SK-N-DZ (cell line): ENCODE measurements at places on chromosomes 4 and X.

DNA sequence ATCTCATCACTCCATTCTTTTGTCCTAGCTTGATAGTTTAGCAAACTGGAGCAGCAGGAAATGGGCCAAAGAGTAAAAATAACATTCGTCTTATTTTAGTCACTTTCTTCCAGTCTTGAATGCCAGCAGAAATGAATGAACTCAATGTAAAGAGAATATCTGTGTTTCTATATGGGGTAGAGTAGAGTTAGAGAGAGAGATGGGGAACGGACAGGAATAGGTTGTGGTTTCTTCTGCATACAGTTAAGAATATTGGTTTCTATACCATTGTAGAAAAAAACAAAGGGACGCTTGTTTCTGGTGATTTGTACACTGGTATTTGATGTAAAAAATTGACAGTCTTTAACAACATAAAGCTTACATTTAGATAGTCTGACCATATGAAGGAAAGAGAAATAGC is 8.9 kb downstream of the GPR174 start:
- DNase-seq: no peak

DNA sequence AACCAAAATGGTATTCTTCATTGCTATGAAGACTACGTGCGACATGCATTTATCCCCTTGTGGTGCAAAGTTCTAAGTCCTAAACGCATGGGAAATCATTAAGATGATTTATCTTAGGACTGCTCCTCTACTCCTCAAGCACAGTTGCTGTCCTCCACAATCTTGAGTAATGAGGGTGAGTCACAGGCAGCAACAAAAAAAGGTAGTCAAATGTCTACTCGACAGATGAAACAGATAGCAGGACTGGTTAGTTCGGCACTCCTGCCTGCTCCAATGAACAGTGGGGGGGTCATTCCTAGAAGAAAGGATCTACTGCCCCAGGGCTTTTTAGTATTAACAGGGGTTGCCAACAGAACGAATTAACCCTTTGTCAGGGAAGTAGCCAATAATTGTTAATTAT is 233.7 kb upstream of the FGF13 start:
- DNase-seq: no peak

GRCh38 chr4:3496021-3496420 is 32.9 kb downstream of the DOK7 start:
- no peak for DNase-seq

- no peak for DNase-seq
These were observed 30.7 kb upstream of the FGF13 start for GRCh38 chrX:138742217-138742616.

- DNase-seq: no peak
These were observed 48.3 kb downstream of the SEL1L3 start for GRCh38 chr4:25814301-25815136.

DNA sequence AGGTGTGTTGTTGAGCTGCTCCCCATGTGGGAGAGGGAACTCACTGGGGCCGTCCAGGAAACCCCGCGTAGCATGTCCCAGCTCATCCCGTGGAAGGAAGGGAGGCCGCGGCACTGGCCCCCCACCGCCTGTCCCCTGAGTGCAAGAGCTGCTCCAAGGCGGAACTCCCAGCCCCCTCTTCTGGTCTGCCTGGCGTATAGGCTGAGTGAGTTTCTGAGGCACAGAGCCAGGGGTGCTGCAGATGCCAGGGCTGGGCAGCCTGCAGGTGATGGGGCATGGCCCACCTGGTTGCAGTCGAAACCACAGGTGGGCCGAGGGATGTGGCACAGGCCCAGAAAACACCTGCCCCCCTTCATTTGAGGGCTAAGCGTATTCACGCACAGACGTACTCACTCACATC is 49.6 kb downstream of the ABLIM2 start:
- no peak for DNase-seq

DNA sequence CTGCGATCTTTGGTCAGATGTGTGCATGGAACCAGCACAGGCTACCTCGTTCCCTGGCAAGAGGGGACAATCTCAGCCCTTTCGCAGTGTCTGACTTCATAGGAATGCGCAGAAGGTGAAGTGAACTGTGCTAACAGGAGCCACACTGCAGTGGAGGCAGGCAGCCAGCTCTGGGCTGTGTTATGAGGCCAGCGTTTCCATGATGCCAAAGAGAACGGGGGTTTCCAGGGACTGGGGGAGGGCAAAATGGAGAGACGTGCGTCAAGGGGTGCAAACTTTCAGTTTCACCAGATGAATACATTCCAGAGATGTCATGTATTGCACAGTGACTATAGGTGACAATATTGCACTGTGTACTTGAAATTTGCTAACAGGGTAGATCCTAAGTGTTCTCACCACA is 30.4 kb downstream of the CLDN34 start:
- DNase-seq: no peak

DNA sequence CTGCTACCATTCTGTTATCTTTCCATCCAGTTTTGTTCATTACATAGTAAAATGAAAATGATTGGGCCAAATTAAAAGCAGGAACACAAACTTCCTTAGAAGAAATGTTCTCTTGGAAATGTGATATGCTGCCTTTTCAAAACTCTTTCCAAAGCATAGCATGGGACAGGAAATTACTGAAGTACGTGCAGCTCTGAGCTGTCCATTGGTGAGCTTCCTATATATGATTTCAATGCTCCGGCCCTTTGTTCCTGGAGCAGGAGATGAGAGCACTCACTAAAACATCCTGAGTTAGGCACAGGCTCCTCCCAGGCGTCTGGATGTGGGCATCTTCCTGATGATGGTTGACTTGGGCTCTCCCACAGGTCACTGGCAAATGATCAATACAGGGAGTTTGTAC is 33.0 kb upstream of the ANXA3 start:
- DNase-seq: no peak

DNA sequence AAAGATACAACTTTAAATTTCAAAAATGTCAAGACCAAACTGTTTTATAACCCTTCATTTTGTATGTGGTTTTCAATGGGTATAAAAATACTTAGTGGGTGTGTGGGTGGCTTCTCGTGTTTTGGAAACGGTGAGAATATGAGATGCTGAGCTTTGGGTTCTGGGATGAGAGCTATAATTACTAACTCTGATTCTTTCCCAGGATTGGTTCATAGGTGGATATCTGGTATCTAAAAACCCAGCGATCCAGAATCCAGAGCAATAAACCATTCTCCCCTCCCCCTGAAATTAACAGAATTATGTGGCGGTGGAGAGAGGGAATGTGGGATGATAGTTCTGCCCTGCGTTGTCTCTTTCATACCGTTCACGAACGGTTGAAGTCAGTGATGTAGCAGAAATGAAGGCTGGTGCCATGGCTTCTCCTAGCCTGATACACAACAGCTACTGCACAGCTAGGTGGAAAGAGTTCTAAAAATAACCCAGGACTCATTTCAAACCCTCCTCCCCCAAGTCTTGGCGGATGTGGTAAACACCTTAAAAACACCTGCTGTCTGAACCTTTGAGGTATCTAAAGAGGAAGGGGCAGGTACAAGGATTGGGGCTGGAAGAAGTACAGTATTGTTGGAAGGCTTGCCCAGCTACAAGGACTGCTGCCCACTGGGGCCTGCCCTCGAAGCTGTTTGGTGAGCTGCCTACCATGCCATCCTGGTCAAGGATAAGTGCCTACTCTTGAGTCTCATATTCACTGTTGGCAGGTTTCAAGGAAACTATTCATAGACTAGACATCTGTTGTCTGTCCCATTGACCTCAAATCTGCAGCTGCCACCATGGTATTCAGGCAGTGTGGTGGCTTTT is 44.5 kb downstream of the SEPTIN11 start:
- no peak for DNase-seq

GRCh38 chrX:130176354-130176776 is 4.6 kb downstream of the RAB33A start:
- DNase-seq: no peak

DNA sequence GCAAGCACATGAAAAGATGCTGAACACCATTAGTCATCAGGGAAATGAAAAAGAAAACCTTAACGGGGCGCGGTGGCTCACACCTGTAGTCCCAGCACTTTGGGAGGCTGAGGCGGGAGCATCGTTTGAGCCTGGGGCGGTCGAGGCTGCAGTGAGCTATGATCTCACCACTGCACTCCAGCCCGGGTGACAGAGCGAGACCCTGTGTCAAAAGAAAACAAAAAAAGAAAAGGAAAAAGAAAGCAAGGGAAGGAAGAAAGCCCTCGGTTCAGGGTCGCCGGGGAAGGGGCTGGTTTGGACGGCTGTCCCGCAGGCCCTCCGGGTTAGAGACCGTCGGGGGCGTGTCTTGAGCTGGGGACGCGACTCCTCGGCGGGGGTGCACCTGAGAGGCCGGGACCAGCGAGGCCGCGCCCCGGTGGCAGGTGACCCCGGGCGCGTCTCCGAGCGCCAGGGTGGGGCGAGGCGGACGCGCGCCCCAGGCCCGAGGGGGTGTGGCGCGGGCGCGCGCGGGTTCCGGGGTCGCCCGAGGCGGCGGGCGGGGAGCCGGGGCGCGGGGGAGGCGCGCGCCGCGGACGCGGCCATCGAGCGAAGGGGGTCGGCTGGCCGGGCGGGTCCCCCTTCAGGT is 478 bp upstream of the PLXNA3 start:
- DNase-seq: no peak

GRCh38 chr4:152458801-152459302 is 77.0 kb downstream of the FBXW7 start:
- DNase-seq: no peak

- peak; percentile 27 for DNase-seq
These were observed 677 bp upstream of the CYP4V2 start for GRCh38 chr4:186190581-186191199.

DNA sequence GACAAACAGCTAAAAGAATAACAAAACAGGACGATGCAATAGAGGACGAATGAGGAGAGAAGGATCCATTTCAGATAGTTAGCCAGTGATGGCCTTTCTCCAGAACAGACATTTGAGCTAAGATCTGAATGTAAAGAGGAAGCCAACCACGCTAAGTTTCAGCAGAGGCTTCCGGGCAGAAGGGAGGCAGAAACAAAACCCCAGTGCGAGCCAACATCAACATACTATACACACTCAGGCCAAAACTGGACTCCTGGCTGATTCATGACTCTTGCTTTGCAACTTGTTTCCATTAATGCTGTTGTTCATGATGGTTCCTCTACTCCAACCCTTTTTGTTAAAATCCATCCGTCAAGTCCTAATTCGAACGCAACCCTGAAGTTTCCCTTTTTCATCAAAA is 730.3 kb downstream of the TRIML1 start:
- DNase-seq: no peak

- DNase-seq: no peak
These were observed 161.7 kb downstream of the RBMX2 start for GRCh38 chrX:130563476-130563875.

DNA sequence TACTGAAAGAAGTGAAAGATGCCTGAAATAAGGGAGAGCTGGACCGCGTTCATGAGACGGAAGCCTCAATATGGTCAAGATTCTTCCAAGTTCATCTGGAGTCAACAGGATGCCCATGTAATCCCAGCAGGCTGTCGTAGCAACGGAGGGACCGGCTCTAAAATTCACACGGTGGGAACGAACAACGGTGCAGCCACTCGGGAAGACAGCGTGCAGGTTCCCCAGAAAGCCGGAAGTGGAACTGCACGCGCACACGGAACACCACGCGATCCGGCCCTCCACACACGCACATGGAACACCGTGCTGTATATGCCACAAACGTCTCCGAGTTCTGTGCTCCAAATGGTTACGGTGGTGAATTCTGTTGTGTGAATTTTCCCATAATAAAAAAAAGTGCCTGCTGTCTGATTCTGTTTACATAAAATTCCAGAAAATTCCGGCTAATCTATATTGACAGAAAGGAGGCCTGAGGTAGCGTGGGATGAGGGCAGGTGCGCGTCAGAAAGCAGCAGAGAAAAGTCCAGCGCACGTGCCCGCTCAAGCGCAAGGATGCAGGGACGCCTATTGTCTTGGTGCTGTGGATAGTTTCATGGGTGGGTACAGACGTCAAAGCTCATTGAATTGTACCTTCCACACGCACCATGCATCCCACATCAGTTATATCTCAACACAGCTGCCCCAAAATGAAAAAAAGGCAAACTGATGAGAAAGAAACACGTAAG is 31.2 kb downstream of the PPP2R3B start:
- DNase-seq: no peak

DNA sequence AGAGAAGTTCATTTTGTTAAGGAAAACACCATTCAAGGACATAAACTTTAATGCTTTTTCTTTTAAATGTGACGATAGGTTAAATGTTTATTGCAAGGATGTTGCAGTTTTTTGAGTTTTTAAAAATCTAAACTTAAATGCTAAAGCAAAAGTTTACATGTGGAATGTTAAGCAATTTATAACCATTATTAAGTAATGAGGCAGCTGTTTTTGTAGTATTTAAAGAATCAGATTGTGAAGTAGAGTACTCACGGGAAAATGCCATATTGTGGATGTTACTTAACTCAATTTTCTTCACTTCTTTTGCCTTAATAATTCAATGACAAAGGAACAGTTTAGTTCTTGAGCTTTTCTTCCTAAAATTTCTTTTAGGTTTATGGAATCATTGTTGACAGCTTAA is 43.5 kb downstream of the UBE2K start:
- no peak for DNase-seq

GRCh38 chr4:84451546-84451945 is 47.5 kb downstream of the NKX6-1 start:
- DNase-seq: no peak

GRCh38 chr4:48329976-48330375 is 11.4 kb upstream of the SLAIN2 start:
- DNase-seq: no peak
